ENCODE measurements at places on chromosomes 12 and 14.

- no peaks in the 10 kb centered on the region for H3K36me3 ChIP-seq
- no peaks in the 10 kb centered on the region for H3K27me3 ChIP-seq
- no peak overlapping the region for H3K27ac ChIP-seq
Observed at GRCh38 chr12:4789776-4790175, 69.6 kb downstream of the GALNT8 start.

DNA sequence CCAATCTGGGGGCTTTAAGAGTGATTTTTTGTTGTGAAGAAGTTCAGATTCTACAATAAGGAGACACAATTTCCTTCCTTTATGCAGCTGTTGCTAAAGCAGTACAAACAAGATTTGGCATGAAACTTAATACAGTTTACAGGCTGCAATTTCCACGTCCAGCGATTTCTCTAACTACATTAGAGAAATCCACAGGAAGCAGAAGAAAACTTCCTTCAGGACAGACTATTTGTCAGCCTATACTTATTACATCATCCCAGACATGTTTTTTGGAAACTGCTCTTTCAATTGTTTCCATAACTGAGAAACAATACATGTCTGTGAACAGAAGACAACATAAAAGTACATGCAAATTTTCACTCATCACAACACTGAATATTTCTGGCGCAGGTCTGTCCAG is 204.3 kb downstream of the TTC7B start:
- H3K4me3 ChIP-seq, result no peak overlapping the region
- H3K27me3 ChIP-seq, result no peaks in the 10 kb centered on the region
- no peaks in the 10 kb centered on the region for H3K36me3 ChIP-seq
- H3K4me1 ChIP-seq, result no peaks in the 10 kb centered on the region
- no peak for DNase-seq
- no peak overlapping the region for H3K27ac ChIP-seq

DNA sequence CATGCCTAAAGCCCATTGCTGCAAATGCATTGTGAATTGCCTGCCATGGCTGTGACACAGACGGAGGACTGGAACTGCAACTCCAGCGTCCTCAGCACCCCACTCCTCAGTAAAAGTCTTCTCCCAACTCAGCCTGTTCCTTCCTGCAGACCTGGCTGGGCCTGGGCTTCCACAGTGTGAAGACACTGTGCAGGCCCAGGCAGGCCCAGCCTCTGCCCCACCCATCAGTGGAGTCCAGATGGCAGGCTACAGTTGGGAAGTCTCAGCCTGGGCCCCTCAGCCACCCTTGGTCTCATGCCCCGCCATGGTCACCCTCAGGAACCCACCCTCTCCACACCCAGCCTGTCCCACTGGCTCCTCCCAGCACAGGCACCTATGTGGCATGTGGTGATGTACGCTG is 22.0 kb downstream of the VSX2 start:
- H3K4me3 ChIP-seq, result no peak overlapping the region
- no peaks in the 10 kb centered on the region for H3K36me3 ChIP-seq
- H3K27ac ChIP-seq, result no peak overlapping the region

GRCh38 chr12:58564721-58565120 is 355.6 kb downstream of the LRIG3 start:
- no peak overlapping the region for H3K4me3 ChIP-seq
- H3K4me1 ChIP-seq, result no peaks in the 10 kb centered on the region
- no peak for DNase-seq

GRCh38 chr12:9032202-9032964 is 43.0 kb downstream of the KLRG1 start:
- no peaks in the 10 kb centered on the region for H3K4me1 ChIP-seq
- H3K36me3 ChIP-seq, result no peaks in the 10 kb centered on the region
- no peak overlapping the region for H3K27ac ChIP-seq
- no peak overlapping the region for H3K4me3 ChIP-seq
- no peaks in the 10 kb centered on the region for H3K27me3 ChIP-seq

- H3K4me3 ChIP-seq, result no peak overlapping the region
- no peaks in the 10 kb centered on the region for H3K4me1 ChIP-seq
- DNase-seq, result no peak
- no peak overlapping the region for H3K27ac ChIP-seq
- no peaks in the 10 kb centered on the region for H3K36me3 ChIP-seq
Observed at GRCh38 chr14:83893447-83893846, 1636.5 kb upstream of the FLRT2 start.

DNA sequence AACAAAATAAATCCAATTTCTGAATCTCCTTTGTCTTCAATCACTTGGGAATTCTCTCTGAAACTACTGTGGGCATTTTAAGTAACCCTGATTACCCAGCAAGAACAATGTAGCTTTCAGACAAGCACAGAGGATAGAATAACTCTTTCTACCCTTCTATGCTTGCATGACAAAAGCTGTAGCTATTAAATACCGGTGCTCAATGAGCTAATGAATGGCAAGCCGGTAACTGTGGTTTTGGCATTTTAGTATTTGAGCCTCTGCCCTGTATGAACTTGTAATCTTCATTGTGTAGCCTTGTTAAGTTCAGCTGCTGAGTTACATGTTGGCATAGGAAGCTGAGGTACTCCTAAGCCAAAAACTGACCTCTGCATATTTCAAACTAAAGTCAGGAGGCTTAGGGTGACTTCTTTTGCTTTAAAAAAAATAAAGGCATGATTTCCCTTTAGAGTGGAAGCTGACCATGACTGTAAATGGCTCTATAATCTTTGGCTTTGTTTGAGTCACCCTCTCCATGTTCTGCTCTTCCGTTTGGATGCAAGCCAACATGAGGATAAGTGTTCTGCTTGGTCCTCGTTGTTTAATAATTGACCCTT is 171.0 kb upstream of the HIF1A start:
- H3K27me3 ChIP-seq, result no peaks in the 10 kb centered on the region
- peaks cover 3% of the 10 kb centered on the region for H3K36me3 ChIP-seq
- DNase-seq, result no peak
- H3K4me1 ChIP-seq, result peaks cover 60% of the 10 kb centered on the region
- no peak overlapping the region for H3K4me3 ChIP-seq
- peak overlapping the region; percentile 99 for H3K27ac ChIP-seq

DNA sequence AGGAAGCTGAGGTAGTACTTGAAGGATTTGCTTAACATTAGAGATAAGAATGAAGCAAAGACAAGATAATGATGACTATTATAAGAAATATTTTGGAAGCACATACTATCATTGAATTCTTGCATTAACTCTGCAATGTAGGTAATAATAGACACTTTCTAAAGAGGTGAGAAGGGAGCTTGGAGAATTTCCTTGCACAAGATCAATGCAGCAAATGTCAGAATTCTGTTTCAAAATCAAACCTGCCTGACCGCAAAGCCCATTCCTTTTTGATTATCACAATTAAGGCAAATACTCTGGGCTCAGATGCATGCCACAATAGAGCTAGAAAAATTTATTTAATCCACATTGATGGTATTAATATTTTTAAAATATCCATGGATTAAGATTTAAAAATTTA is 50.4 kb upstream of the RIC8B start:
- no peak for DNase-seq
- no peaks in the 10 kb centered on the region for H3K36me3 ChIP-seq
- peaks cover 2% of the 10 kb centered on the region for H3K27me3 ChIP-seq
- no peak overlapping the region for H3K4me3 ChIP-seq
- H3K27ac ChIP-seq, result no peak overlapping the region

GRCh38 chr12:19739195-19739776 is 300.0 kb downstream of the AEBP2 start:
- H3K36me3 ChIP-seq, result no peaks in the 10 kb centered on the region
- H3K27me3 ChIP-seq, result no peaks in the 10 kb centered on the region
- H3K4me1 ChIP-seq, result no peaks in the 10 kb centered on the region
- no peak overlapping the region for H3K27ac ChIP-seq
- H3K4me3 ChIP-seq, result no peak overlapping the region

- DNase-seq, result peak; percentile 76
- H3K36me3 ChIP-seq, result peaks cover 30% of the 10 kb centered on the region
- H3K27ac ChIP-seq, result peak overlapping the region; percentile 94
- no peaks in the 10 kb centered on the region for H3K27me3 ChIP-seq
- H3K4me1 ChIP-seq, result peaks cover 57% of the 10 kb centered on the region
Observed at GRCh38 chr12:49507139-49507538, 31.7 kb upstream of the KCNH3 start.

DNA sequence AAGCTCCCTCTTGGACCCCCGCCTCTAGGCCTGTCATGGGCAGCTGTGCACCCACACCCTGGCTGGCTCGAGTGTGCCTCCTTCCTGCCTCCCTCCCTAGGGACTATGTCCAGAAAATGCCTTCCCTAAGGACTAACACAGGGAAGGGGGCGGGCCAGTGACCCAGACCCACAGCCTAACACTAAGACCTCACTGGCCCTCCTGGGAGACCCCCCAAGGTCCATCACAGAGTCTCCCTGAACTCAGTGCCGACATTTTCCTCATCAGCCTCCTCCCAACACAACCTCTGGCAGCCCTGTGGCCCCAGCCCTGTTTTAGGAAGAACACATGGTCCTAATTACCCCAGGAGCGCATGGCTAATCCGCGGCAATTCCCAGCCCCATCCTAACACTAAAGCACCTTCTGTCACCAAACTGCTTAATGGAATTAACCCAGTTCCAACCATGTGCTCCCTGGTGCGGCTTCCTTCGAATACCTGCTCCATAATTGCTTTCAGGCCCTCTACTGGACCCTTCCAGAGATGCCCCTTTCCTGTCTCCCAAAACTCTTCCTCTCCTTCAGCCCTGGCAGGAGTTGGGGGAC is 5.6 kb downstream of the MSI1 start:
- H3K36me3 ChIP-seq, result no peaks in the 10 kb centered on the region
- no peak overlapping the region for H3K27ac ChIP-seq
- DNase-seq, result no peak

GRCh38 chr12:119208626-119209061 is 29.9 kb downstream of the HSPB8 start:
- H3K4me3 ChIP-seq, result no peak overlapping the region
- H3K36me3 ChIP-seq, result no peaks in the 10 kb centered on the region
- H3K4me1 ChIP-seq, result no peaks in the 10 kb centered on the region
- no peaks in the 10 kb centered on the region for H3K27me3 ChIP-seq
- no peak for DNase-seq
- H3K27ac ChIP-seq, result no peak overlapping the region

- H3K27me3 ChIP-seq, result no peaks in the 10 kb centered on the region
- H3K27ac ChIP-seq, result no peak overlapping the region
- DNase-seq, result no peak
- H3K4me3 ChIP-seq, result no peak overlapping the region
Observed at GRCh38 chr14:90345239-90345557, 13.5 kb upstream of the NRDE2 start.

GRCh38 chr12:80242321-80242720 is 143.0 kb downstream of the OTOGL start:
- no peak overlapping the region for H3K4me3 ChIP-seq
- H3K4me1 ChIP-seq, result peaks cover 25% of the 10 kb centered on the region
- H3K36me3 ChIP-seq, result no peaks in the 10 kb centered on the region
- no peaks in the 10 kb centered on the region for H3K27me3 ChIP-seq

- no peak for DNase-seq
- H3K4me3 ChIP-seq, result no peak overlapping the region
- H3K27me3 ChIP-seq, result no peaks in the 10 kb centered on the region
- H3K4me1 ChIP-seq, result peaks cover 9% of the 10 kb centered on the region
Observed at GRCh38 chr14:87863047-87863446, 129.9 kb downstream of the GALC start.

GRCh38 chr12:75709503-75709902 is 198.1 kb upstream of the KRR1 start:
- no peaks in the 10 kb centered on the region for H3K27me3 ChIP-seq
- H3K4me3 ChIP-seq, result no peak overlapping the region
- peaks cover 50% of the 10 kb centered on the region for H3K4me1 ChIP-seq
- no peaks in the 10 kb centered on the region for H3K36me3 ChIP-seq

DNA sequence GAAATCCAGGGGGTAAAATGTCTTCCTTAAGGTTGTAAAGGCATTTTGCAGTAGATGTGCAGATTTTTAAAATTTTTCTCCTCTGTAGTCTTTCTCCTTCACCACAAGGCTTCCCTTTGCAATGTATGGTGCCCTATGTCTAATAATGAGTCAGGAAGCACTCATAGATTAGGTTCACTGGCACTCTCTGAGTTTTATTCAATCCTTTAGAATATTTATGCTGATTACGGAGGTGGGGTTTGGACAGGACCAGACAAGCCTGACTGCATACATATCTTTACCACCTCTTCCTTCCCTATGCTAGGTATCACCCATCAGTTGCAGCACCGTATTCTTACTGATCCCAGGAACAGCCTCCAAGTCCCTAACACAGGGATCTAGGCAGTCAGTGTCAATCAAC is 99.5 kb downstream of the NEDD1 start:
- H3K36me3 ChIP-seq, result no peaks in the 10 kb centered on the region
- no peak overlapping the region for H3K27ac ChIP-seq
- H3K27me3 ChIP-seq, result peaks cover 3% of the 10 kb centered on the region
- no peak overlapping the region for H3K4me3 ChIP-seq
- no peak for DNase-seq
- no peaks in the 10 kb centered on the region for H3K4me1 ChIP-seq

DNA sequence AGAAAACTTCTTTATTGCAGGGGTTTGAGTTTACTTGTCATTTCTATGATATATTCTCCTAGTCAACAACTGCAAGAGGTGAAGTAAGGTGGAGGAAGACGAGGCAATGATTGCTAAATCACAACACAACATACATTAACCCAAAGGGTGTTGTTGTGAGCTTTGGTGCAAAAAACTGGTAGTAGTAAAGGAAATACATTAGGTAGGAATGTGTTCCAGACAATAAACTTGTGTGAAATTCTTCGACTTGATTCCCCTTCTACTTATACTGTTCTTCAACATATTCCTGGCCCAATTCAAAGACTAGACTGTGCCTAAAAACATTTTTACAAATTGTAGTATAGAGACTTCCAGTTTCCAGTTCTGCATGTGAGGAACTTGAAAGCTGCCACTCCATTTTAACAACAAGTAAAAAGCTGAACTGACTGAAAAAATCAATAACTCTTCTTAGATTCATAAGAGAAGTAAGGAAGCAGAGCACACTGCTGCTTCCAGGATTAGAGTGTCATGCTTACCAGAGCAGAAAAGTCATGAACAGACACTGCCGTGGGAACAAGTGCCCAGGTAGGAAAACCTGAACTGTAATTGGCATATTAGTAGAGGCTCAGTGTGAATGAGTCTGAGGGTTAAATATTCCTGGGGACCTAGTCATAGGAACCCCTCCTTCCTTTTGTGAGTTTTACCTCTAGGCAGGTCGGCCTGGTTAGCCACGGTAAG is 22.2 kb downstream of the COX8C start:
- H3K27me3 ChIP-seq, result peaks cover 3% of the 10 kb centered on the region
- DNase-seq, result no peak
- no peak overlapping the region for H3K27ac ChIP-seq

- no peaks in the 10 kb centered on the region for H3K27me3 ChIP-seq
- no peaks in the 10 kb centered on the region for H3K36me3 ChIP-seq
- DNase-seq, result no peak
- no peak overlapping the region for H3K27ac ChIP-seq
- no peak overlapping the region for H3K4me3 ChIP-seq
- H3K4me1 ChIP-seq, result peaks cover 5% of the 10 kb centered on the region
Observed at GRCh38 chr12:85076688-85077430, 40.7 kb downstream of the LRRIQ1 start.

All from RWPE2 (cell line).